ENCODE measurements at places on chromosomes 2 and 18.

DNA sequence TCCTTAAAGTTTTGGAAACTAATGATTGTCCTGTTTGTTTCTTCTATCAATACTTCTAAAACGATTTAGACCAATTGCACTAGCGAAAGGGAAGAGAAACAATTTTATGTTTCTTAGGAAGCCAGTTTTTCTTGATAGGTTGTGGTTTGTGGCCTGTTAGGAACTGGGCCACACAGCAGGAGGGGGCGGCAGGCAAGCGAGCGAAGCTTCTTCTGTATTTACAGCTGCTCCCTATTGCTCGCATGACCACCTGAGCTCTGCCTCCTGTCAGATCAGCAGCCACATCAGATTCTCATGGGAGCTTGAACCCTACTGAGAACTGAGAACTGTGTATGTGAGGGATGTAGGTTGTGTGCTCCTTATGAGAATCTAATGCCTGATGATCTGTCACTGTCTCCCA lies 201.5 kb upstream of the PXDN start:
- DNase-seq, result no peak

DNA sequence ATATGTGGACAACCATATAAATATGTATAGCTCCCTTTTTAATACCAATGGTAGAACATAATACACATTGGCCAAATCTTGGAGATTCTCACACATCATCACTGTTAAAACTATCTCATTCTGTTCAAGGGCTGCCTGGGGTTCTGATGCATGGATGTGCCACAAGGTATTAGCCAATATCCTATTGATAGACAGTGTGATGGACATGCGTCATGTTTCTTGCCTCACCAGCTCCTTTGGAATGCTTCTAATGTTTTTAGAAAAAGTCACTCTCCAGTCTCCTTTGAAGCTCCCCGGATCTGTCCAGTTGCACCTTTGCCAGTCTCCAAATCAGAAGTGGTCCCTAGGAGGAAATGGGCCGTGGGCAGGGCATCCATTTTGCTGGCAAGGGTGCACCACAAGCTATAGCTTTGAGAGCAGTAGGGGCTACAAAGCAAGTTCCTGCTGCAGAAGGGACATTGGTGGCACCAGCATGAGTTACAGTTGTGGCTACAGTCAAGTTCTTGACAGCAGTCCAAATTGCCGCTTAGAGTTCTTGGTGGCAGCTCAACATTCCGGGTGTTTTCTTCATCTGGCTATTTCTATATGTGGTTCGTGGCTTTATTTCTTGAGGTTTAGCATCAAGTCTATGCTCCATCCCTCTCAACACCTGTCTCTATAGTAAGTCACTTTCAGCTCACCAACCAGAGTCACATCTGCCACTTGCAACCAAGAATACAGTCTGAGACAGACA lies 25.1 kb upstream of the ATRAID start:
- DNase-seq, result no peak

DNA sequence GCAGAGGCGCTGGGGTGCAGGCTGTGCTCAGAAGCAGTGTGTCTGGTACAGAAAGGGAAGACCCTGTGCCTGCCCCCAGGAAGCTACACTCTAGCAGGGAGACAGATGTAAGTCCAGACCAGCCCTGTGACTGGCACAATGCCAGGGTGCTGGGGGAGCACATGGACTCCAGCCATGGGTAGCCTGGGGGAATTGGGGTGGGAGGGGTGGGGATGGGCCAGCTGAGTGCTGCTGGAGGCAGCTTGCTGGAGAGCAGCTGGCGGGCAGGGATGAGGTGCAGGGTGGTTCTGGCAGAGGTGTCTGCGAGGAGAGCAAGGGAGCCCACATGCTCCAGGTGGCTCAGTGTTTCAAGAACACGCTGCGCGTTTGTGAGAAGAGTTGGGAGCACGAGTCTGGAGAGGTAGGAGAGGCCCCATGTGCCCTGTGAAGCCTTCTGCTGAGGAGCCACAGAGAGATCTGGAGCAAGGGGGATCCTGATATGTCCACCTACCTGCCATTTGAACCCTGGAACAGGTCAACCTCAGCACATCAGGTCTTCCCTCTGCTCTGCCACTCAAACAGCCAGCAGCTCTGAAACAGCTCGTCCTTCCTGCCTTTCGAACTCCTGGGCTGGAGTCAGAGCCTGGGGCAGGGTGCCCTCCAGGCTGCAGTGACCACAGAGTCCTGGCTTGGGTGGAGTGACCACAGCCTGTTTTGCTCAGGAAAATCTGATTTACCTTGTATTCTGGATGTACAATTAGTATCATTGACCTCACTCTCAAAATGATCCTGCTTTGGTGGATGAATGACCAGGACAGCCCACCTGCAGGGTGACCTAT lies 15.1 kb downstream of the ALLC start:
- DNase-seq, result no peak

- DNase-seq, result no peak
Observed at GRCh38 chr2:229417916-229418315, 146.8 kb upstream of the PID1 start.

DNA sequence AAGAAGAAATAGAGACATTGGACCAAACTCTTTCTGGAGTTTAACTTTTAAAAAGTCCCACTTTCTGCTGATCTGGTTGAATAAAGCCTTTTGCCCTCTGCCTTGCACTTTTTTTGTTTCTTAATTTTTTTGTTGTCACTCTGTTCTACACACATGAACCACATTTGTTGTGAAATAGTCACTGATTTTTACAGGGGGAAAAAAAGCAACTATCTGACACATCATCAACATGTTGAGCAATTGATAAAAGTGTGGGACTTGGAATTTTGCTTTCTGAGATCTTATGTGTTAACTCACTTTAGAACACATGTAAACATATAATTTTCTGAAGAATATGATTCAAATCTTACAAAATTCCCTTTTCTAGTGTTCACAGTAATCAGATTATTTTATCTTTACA lies 414.8 kb upstream of the FIGN start:
- no peak for DNase-seq

GRCh38 chr2:145155196-145155595 lies 635.3 kb upstream of the ZEB2 start:
- DNase-seq, result no peak

DNA sequence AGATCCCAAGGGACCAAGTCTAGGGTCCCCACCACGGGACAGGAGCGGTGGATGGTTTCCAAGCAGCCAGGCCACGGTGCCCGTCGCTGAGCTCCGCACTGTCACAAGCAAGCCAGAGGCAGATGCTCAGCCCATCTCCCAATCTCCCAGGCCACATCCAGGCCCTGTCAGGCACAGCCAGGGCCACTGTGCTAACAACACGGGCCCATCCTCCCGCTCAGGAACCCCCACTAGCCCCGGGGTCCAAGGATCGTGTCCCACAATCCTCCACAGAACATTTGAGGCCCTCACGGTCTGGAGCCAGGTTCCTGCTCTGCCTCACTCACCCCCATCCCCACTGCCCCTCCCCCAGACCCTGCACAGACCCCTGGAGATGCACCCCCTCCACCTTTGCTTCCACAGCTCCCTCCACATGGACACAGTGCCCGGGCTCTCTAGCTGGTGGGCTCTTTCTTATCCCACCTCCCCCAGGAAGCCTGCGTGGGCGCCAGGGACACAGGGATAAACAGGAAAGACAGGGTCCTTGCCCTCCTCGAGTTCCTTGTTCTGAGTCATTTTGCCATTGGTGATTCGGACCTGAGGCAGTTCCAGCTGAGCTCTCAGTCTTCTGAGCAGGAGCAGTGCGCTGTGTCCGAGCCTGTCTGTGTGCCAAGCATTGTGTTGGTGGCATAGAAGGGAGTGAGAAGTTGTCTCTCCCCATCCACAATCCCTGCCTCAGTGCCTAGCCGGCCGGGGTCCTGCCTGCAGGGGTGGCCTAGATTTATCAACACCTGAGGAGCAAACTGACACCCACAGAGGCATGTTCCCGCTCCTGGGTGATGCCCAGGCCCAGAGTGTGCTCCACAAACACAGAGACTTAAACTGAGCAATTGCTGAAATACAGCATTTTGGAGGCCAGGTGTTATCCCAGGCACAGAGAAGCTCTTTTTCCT lies 7.0 kb downstream of the CROCC2 start:
- DNase-seq, result no peak

GRCh38 chr18:27948986-27949385 lies 227.9 kb downstream of the CDH2 start:
- DNase-seq, result no peak

- no peak for DNase-seq
Observed at GRCh38 chr2:42859791-42860190, 67.4 kb upstream of the HAAO start.

DNA sequence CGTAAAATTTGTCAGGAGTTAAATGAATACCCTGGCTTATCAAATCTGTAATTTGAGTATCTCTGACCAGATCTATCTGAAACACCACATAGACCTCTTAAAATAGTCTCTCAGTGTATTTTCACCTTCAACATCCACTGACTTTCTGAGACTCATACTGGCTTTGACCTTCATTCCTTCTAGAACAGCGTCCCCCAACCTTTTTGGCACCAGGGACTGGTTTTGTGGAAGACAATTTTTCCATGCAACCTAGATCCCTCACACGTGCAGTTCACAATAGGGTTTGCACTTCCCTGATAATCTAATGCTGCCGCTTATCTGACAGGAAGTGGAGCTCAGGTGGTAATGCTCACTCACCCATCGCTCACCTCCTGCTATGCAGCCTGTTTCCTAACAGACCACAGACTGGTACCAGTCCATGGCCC lies 3.2 kb downstream of the NBAS start:
- DNase-seq, result no peak

DNA sequence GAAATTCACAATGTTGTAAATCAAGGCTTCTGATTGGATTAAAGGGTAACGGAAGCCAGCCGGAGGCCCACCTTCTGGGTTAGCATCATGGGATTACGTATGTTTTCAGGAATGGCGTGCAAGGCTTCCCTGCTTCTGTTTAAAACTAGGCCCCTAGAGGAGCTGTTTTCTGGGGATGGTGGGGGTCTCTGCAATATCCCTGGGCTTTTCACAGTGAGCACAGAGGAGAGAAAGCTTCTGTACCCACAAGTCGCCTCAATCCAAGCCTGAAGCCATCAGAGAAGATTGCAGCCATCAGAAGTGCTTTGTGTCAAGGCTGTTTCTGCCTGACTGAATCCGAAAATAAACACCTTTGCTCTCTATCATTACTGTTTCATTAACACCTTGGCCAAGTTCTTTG lies 226.9 kb upstream of the SMIM21 start:
- no peak for DNase-seq
